A549 treated with CpdA at 1 μM for 4 hours (cell line): ENCODE measurements at places on chromosomes 12 and 14. TPM values are rescaled to one million over a fixed set of nuclear protein-coding genes. Genes with fewer than 3 reads are reported as not detected.

LMNTD1 gene
- not detected in 5 replicates for total RNA-seq

TAS2R9 gene
- total RNA-seq: not detected in 5 replicates

GPR132 gene
- 0.34 to 0.81 TPM (median 0.51 TPM) in 5 replicates for total RNA-seq

BCL11B gene
- total RNA-seq: 0.17 to 0.26 TPM (median 0.19 TPM) in 5 replicates

ZDHHC17 gene
- 7.9 to 17.0 TPM (median 10.2 TPM) in 5 replicates for total RNA-seq

NAP1L1 gene
- 608 to 678 TPM (median 655 TPM) in 5 replicates for total RNA-seq

CNTN1 gene
- 39.8 to 70.0 TPM (median 60.5 TPM) in 5 replicates for total RNA-seq

TAS2R19 gene
- total RNA-seq: 0.08 to 0.27 TPM (median 0.16 TPM) in 3 of 5 replicates, not detected in the others

CDCA3 gene
- 80.3 to 92.3 TPM (median 82.2 TPM) in 5 replicates for total RNA-seq

AKAP3 gene
- total RNA-seq: 0.08 to 0.14 TPM (median 0.12 TPM) in 4 of 5 replicates, not detected in the other

SLC22A17 gene
- total RNA-seq: 6.1 to 7.6 TPM (median 6.6 TPM) in 5 replicates

TEX52 gene
- total RNA-seq: not detected in 5 replicates

WNT1 gene
- 0.07 TPM in 1 of 5 replicates, not detected in the others for total RNA-seq

BBOF1 gene
- total RNA-seq: 2.7 to 4.6 TPM (median 3.0 TPM) in 5 replicates

PTPRR gene
- 0.17 to 0.58 TPM (median 0.33 TPM) in 5 replicates for total RNA-seq

TXNRD1 gene
- 1,025 to 1,427 TPM (median 1,140 TPM) in 5 replicates for total RNA-seq

OR4N2 gene
- not detected in 5 replicates for total RNA-seq

KLRF1 gene
- not detected in 5 replicates for total RNA-seq

ABCD2 gene
- total RNA-seq: not detected in 5 replicates

G2E3 gene
- total RNA-seq: 12.5 to 17.5 TPM (median 15.5 TPM) in 5 replicates

FOXA1 gene
- 9.4 to 11.9 TPM (median 11.3 TPM) in 5 replicates for total RNA-seq

NKX2-8 gene
- 1.5 to 3.8 TPM (median 2.8 TPM) in 5 replicates for total RNA-seq

TBX3 gene
- 16.9 to 20.2 TPM (median 19.7 TPM) in 5 replicates for total RNA-seq

AHSA1 gene
- total RNA-seq: 267 to 307 TPM (median 301 TPM) in 5 replicates

KERA gene
- not detected in 5 replicates for total RNA-seq

CEP128 gene
- 4.5 to 7.1 TPM (median 5.4 TPM) in 5 replicates for total RNA-seq

GUCY2C gene
- total RNA-seq: 0.01 TPM in 1 of 5 replicates, not detected in the others

PITPNM2 gene
- total RNA-seq: 13.8 to 20.0 TPM (median 16.4 TPM) in 5 replicates

NRXN3 gene
- total RNA-seq: 0.90 to 1.2 TPM (median 1.1 TPM) in 5 replicates

ADAM21 gene
- total RNA-seq: 0.03 TPM in 1 of 5 replicates, not detected in the others

TAS2R30 gene
- not detected in 5 replicates for total RNA-seq

TPPP2 gene
- not detected in 5 replicates for total RNA-seq

MANSC4 gene
- total RNA-seq: 0.07 to 0.13 TPM in 2 of 5 replicates, not detected in the others

KIF26A gene
- 2.3 to 4.1 TPM (median 3.4 TPM) in 5 replicates for total RNA-seq

SAMD15 gene
- 1.6 to 3.0 TPM (median 2.2 TPM) in 5 replicates for total RNA-seq

TTC8 gene
- 38.2 to 45.5 TPM (median 43.4 TPM) in 5 replicates for total RNA-seq

MYF6 gene
- total RNA-seq: not detected in 5 replicates

TUNAR gene
- not detected in 5 replicates for total RNA-seq

IAPP gene
- total RNA-seq: not detected in 5 replicates

PRH1 gene
- total RNA-seq: 1.6 to 3.8 TPM (median 3.1 TPM) in 5 replicates

RTN1 gene
- total RNA-seq: not detected in 5 replicates

PLEKHG7 gene
- 0.02 TPM in 1 of 5 replicates, not detected in the others for total RNA-seq

NANOG gene
- total RNA-seq: not detected in 5 replicates

SLC25A47 gene
- total RNA-seq: not detected in 5 replicates

CAPS2 gene
- total RNA-seq: 1.3 to 1.9 TPM (median 1.7 TPM) in 5 replicates

TAS2R31 gene
- 0.08 to 0.13 TPM in 2 of 5 replicates, not detected in the others for total RNA-seq

HOXC9 gene
- 10.6 to 13.6 TPM (median 12.5 TPM) in 5 replicates for total RNA-seq

CMA1 gene
- total RNA-seq: not detected in 5 replicates

ATL1 gene
- 3.9 to 6.3 TPM (median 4.7 TPM) in 5 replicates for total RNA-seq
